Left ventricle myocardium superior (tissue), 1 donor: ENCODE measurements at places on chromosomes 13 and 19. TPM values are rescaled to one million over a fixed set of nuclear protein-coding genes. Genes with fewer than 3 reads are reported as not detected.

Gene WTIP
- total RNA-seq, result 26.2 TPM

Gene CDADC1
- total RNA-seq, result 10.4 TPM

Gene KANK3
- 22.8 TPM for total RNA-seq

Gene LIG1
- 2.8 TPM for total RNA-seq

Gene NPAS1
- total RNA-seq, result 0.32 TPM

Gene GRAMD1A
- 30.6 TPM for total RNA-seq

Gene IL27RA
- 5.4 TPM for total RNA-seq

GRCh38 chr13:51525567-51526167, 58.6 kb upstream of the WDFY2 start:
- no peak for DNase-seq

- DNase-seq, result no peak
Observed at GRCh38 chr19:8064911-8065874, 12.6 kb downstream of the CCL25 start.

GRCh38 chr19:44718441-44719261, 19.7 kb downstream of the CEACAM16 start:
- peak; percentile 79 for DNase-seq

GRCh38 chr13:31044364-31045285, 112.2 kb downstream of the TEX26 start:
- DNase-seq, result peak; percentile 80

GRCh38 chr13:46160471-46161066, 21.4 kb downstream of the LCP1 start:
- DNase-seq, result no peak

GRCh38 chr19:42553292-42554045, 25.2 kb upstream of the CEACAM1 start:
- DNase-seq, result peak; percentile 36

GRCh38 chr13:81610644-81611043, 1269.7 kb upstream of the SPRY2 start:
- no peak for DNase-seq

DNA sequence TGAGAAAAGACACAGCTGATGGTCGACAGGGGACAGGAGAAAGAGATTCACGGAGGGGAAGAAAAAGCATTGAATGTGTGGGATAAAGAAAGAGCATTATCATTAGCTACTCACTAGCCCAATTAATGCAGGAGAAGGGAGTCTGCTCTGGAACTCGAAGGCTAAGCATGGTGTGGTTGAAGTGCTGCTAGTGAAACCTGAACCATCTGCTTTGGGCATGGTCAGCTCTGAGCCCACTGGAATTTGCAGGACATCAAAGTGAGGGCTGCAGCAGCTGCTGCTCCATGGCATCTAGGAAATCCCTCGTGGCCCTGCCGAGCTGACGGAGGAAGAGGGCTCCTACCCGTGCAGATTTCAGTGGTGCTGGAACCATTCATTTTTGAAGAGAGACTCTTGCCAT, 320.3 kb downstream of the ATP8A2 start:
- no peak for DNase-seq

- no peak for DNase-seq
Observed at GRCh38 chr19:21084343-21084742, 2.3 kb downstream of the ZNF714 start.

- DNase-seq, result peak; percentile 79
Observed at GRCh38 chr13:110644892-110645521, 29.7 kb downstream of the NAXD start.

GRCh38 chr13:28820099-28821051, at the start of gene MTUS2:
TSS of gene MTUS2 (plus strand) at chr13:28820339.
- DNase-seq, result peak; percentile 30

- DNase-seq, result peak; percentile 94
Observed at GRCh38 chr19:531009-531752, 379 bp upstream of the CDC34 start.

GRCh38 chr19:1512671-1513498, at the start of gene ADAMTSL5:
TSS of gene ADAMTSL5 (minus strand) at chr19:1513019. CDS start at chr19:1510943, 2,076 bp downstream.
- peak; percentile 86 for DNase-seq

- DNase-seq, result no peak
Observed at GRCh38 chr19:47352095-47352494, 3.0 kb downstream of the DHX34 start.

DNA sequence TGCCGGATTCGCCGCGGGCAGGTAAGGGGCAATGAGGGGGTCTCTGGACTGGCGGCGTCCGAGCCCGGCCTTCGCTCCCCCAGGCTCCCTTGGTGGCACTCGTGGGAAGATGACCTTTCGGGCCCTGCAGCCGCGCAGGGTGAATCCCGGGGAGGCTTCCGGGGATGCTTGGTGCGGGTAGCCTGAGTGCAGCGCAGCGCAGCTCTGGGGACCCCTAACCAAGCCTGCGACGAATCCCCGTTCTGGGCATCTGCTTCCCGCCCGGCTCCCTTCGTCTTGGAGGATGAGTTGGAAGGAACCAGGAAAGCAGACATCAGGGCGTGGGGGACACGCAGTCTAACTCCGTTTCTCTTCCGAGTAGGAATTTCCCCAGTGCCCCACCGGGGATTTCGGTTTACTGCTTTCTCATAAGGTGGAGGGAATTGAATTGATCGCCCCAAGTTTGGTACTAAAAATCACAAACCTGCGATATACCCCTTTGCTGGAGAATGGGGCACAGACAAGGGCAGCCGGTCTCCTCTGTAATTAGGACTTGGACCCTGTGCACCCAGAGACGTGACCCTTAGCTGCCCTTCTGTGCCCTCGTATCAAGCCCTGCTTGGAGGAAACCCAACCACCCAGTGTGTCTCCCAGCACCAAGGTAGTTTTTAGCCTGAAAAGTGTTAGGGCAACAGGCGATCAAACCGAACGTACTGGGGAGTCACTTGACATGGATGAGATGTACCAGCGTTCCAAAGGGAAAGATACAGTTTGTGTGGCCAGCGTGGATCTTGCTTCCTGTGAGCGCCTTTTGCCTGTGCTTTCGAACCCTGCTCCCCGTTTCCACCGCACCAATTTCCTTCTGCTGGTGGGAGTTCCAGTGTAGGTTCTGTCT, 1.0 kb downstream of the GPC5 start:
- DNase-seq, result peak; percentile 23
